ENCODE measurements at places on chromosomes 4 and X. TPM values are rescaled to one million over a fixed set of nuclear protein-coding genes. Genes with fewer than 3 reads are reported as not detected.

GAGE13 gene
- total RNA-seq = not detected

NAA15 gene
- 23.1 TPM for total RNA-seq

PRDX4 gene
- total RNA-seq = 189 TPM

ENPEP gene
- 0.51 TPM for total RNA-seq

MAGEA10 gene
- total RNA-seq = not detected

HSD17B10 gene
- total RNA-seq = 46.0 TPM

SRPK3 gene
- 0.51 TPM for total RNA-seq

TMEM271 gene
- not detected for total RNA-seq

PF4V1 gene
- not detected for total RNA-seq

GLOD5 gene
- total RNA-seq = not detected

MID2 gene
- total RNA-seq = 17.2 TPM

MAGEC2 gene
- 0.17 TPM for total RNA-seq

TMSB15C gene
- 2.6 TPM for total RNA-seq

IDUA gene
- 10.3 TPM for total RNA-seq

FAT4 gene
- 17.8 TPM for total RNA-seq

SLC49A3 gene
- 3.9 TPM for total RNA-seq

MAGEE2 gene
- not detected for total RNA-seq

FRAS1 gene
- 1.8 TPM for total RNA-seq

MAGEA2B gene
- total RNA-seq = not detected

CENPE gene
- total RNA-seq = 1.5 TPM

KIT gene
- 0.50 TPM for total RNA-seq

TMPRSS11A gene
- total RNA-seq = not detected

DRP2 gene
- 0.50 TPM for total RNA-seq

GABRQ gene
- under 0.01 TPM for total RNA-seq

GAGE2A gene
- total RNA-seq = not detected

XG gene
- 1.3 TPM for total RNA-seq

GPM6B gene
- 1.0 TPM for total RNA-seq

AFAP1 gene
- total RNA-seq = 34.9 TPM

GAGE12D gene
- not detected for total RNA-seq

MYOZ2 gene
- total RNA-seq = 0.26 TPM

GPR50 gene
- not detected for total RNA-seq

DKK2 gene
- under 0.01 TPM for total RNA-seq

TRIML2 gene
- 0.26 TPM for total RNA-seq

PIM2 gene
- total RNA-seq = 2.3 TPM

REPS2 gene
- total RNA-seq = 0.50 TPM

MAGEB17 gene
- not detected for total RNA-seq

ZNF182 gene
- 4.5 TPM for total RNA-seq

SPANXD gene
- total RNA-seq = not detected

CLNK gene
- not detected for total RNA-seq
